LHCN-M2 (cell line): ENCODE measurements at places on chromosomes 11 and 22.

- DNase-seq: no peak
Measured at GRCh38 chr22:19271273-19271855, 20.2 kb downstream of the CLTCL1 start.

DNA sequence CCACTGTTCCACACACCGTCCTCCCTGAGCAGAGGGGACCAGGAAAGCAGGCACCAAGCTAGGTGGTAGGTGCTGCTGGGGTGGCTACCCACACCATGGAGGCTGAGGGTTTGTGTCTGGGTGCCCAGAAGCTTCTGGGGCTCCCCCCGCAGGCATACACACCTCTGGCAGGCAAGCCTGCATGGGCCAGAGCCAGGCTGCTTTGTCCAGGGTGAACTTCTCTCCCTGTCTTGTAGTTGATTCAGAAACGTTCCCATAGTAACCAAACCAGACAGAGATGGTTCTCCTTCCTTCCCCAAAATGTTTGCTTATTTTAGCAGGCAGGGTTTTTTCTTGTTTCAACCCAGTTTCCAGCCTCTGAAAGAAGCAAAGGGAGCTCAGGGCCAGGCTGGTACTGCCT, 40.9 kb upstream of the SUSD2 start:
- peak; percentile 7 for DNase-seq

- no peak for DNase-seq
Measured at GRCh38 chr11:70542406-70542805, 144.1 kb downstream of the CTTN start.

DNA sequence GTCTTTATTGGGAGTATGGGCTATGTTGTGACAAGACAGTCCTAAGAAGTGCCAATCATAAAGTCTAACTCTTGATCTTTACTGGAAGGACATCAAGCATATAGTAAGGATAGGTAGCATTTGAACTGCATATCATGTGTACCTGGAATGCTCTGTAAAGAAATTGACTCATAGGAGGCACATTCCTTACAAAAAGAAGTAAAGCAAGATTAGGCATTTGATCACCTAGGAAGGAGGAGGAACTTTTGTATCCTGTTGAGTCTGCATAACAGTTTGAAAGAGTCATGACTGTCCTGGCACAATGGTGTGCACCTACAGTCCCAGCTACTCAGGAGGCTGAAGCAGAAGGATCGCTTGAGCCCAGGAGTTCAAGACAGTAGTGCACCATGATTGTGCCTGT, 42.2 kb upstream of the DNAJB7 start:
- no peak for DNase-seq

- no peak for DNase-seq
Measured at GRCh38 chr11:72754149-72754543, 1.9 kb upstream of the ARAP1 start.

- no peak for DNase-seq
Measured at GRCh38 chr11:115716601-115717529, 212.7 kb upstream of the CADM1 start.

- peak; percentile 79 for DNase-seq
Measured at GRCh38 chr22:40534379-40535188, 101.9 kb downstream of the MRTFA start.

GRCh38 chr22:48182846-48183805, 1420.7 kb downstream of the TBC1D22A start:
- no peak for DNase-seq

- DNase-seq: peak; percentile 67
Measured at GRCh38 chr22:36191106-36191836, 10.3 kb downstream of the APOL4 start.

DNA sequence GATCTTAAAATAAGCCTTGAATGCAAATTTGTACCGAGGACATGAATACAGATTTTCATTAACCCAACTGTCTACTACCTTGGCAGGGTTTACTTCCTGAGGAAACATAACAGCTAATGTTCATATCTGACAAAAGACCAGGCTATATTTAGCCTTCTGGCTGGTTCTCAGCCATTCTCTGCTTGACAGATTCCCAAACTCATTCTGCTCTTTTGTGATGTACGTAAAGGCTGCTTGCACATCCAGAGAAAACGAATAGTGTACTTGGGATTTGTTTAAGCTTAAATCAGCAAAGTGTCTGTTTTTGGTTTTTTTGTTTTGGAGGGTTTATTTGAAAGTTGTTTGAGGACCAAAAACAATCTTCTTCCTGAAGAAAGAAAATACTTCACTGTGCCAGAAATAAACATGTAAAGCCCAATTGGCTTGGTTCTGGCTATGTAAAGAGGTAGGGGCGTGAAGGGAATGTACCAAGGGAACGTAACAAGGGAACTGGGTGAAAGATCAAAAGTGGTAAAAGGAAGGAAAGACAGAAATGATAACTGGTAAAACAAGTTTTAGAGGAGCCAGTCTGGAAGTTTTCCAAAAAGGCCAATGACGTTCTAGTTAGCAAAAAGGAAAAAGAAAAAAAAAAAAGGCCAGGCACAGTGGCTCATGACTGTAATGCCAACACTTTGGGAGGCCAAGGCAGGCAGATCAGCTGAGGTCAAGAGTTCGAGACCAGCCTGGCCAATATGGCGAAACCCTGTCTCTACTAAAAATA, 21.4 kb upstream of the CRTAM start:
- DNase-seq: no peak

GRCh38 chr11:111193924-111194490, 51.5 kb upstream of the POU2AF2 start:
- peak; percentile 69 for DNase-seq

GRCh38 chr11:81332276-81332675, 1401.4 kb downstream of the FAM181B start:
- no peak for DNase-seq

- DNase-seq: peak; percentile 61
Measured at GRCh38 chr11:120511116-120511819, at the start of gene GRIK4. Gene GRIK4 (plus strand): TSS chr11:120511748. CDS start chr11:120660319, 148,571 bp downstream.

DNA sequence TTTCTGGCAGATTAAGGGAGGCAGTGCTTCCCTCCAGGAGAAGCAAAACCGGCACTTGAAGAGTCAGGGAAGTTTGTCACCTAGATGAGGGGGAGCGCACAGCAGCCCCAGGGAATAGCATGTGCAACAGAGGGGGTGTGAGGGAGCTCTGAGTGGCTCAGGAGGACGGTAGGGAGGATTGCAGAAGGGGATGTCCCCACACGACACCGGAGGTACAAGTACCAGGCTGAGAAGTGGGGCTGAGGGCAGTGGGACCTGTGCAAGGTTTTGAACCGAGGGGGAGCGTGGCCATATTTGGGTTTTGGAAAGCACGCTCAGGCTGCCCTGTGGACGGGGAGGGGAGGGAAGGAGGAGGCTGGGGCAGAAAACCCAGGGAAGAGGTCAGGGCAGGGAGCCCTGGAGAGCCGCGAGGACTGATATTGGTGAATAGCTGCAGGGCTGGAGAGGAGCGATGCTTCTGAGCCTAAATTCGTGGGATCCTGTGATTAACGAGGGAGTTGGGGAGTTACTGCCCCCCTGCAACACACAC, 17.9 kb upstream of the TMPRSS6 start:
- DNase-seq: no peak

DNA sequence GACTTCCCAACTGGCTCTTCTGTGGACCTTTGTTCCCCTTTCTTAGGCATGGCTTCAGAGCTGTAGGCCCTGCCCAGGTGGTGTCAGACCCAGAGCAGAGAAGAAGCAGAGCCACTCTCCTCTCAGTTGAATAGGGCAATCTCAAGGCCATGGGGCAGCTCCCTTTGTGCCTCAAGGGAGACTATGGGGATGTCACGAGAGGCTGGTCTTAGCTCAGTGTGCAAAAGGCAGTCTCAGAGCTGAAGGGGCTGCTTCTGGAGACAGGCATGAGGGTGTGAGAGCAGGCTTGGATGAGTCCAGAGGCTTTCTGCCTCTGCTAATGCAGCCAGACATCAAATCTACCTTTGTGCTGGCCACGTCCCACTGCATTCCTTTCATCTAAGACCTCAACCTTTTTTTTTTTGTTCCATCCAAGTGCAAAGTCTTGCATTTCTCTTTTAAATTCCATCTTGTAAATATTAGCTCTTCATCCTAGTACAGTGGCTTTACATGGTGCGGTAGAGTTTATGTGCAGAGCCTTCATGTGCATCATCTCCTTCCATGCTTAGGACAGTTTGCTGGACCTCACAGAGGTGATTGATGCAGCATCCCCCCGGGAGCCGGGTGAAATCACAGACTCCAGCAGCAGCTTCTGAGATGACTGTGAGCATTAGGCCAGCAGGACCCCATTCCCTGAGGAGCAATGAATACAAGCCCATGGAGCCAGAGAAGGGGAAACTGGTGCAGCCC, 34.2 kb upstream of the FCHSD2 start:
- no peak for DNase-seq

DNA sequence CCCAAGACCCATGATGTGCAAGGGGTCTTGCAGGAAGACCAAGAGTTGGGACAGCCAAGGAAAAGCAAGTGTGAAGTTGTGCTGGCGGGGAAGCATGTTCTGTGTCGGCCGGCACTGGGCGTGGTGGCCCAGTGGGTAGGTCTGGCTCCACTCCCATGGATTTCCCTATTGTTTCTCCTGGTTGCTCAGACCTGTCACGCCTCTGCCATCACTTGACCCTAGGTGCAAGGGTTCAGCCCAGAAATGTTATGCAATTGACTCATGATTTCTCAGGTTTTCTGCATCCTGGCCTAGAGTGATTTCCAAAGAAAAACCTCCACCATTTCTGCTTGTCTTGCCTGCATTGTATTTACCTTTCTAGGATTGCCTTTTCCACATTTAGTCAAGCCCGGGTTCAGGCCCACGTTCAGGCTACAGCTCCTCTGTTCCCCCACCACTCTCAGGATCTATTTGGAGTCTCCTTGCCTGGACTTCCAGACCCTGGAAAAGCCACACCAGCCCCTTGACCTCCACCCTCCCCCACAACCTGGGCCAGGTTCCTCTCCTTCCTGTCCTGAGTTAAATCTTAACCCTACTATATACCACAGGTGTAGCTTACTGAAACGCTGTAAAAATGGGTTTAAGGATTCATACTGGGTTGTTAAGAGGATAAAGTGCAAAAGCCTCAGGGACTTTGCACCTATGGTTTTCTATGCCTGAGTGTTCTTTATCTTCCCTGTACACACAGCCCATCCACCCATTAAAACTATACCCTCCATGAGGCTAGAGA, 17.5 kb upstream of the FOLR1 start:
- no peak for DNase-seq

GRCh38 chr22:28798810-28799605, 1.4 kb downstream of the XBP1 start:
- DNase-seq: peak; percentile 81

GRCh38 chr11:110962921-110963320, 250.7 kb upstream of the ARHGAP20 start:
- no peak for DNase-seq

DNA sequence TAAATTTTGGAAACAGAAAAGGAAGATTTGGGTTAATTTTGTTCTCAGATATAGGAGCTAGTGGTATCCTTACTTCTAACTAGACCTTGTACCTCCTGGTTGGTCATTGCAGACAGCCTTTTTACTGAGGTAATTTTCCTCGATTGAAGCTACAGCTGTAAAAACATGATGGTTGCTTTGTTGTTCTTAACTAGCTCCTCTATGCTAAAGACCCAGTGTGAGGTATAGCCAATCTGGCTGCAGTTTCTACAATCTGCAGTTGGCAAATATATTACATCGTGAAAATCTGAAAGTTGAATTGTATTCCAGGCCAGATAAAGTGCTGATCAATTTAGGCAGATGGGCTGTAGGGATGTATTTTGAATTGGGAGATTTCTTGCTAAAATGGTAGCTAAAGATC, 116.5 kb downstream of the AASDHPPT start:
- no peak for DNase-seq

DNA sequence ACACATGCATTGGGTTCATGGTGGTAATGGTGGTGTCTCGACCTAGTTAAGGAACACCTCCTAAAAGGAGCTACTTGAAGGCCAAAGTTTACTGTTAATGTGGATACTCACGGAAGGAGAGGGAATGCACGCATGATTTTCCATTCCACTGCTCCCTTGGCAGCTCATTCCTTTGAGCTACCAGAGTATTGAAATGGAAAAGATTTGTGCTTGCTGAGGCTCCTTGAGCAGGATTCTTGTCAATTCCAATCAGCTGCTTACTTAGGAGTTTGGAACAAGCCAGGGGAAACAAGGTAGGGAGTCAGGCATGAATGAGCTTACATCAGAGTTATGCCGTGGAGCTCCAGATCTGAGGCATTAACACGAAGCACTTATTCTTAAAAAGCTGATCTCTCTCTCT, 108.8 kb downstream of the GRIA4 start:
- DNase-seq: no peak

DNA sequence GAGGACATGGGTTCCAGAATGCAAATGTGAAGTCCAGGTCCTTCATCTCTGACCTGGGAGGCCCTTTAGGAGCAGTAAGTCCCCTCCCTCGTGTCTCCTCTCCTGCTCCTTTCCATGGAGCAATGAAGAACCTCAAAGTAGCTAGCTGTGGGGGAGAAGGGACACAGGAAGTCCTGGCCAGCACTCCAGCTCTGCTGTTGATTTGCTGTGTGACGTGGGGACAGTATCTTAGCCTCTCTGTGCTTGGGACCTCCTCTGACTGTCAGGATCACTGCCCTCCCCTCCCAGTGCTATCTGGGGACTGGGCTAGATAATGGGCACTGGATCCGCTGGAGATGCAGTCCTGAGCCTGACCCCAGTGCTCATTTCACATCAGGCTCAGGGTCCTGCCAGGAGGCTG, 1.1 kb upstream of the APOBEC3H start:
- no peak for DNase-seq

GRCh38 chr11:118046051-118046963, 30.6 kb upstream of the TMPRSS4 start:
- no peak for DNase-seq

DNA sequence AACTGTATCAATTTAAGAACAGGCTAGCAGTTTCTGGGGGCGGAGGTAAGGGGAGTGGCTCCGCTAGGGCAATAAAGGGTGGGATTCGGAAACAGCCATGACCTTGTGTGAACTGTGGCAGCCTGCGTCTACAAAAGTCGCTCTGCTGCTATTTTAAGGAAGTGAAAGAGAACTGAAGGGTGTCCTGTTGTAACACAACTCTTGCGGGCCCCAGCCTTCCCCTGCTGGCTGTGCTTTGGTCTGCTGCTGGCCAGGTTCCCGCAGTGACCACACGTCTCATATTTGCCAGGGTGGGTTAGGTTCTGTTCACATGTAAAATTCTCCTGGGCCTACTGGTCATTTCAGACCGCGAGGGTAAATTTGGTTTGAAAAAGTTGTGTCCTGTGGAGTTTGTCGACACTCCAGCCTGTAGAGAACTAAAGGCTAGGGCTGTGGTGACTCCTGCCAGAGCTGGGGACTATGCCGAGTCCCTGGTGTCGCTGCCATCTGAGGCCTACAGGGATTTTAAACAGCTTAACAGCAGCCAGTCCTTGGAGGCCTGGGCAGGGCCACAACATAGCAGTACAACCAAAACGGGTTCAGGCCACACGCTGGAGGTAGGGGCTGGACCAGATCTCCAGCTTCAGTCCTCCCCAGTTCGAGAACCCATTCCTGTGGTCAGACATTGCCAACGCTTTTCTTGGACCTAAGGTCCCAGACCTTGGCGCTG, 1.1 kb upstream of the PPFIBP2 start:
- DNase-seq: peak; percentile 7

DNA sequence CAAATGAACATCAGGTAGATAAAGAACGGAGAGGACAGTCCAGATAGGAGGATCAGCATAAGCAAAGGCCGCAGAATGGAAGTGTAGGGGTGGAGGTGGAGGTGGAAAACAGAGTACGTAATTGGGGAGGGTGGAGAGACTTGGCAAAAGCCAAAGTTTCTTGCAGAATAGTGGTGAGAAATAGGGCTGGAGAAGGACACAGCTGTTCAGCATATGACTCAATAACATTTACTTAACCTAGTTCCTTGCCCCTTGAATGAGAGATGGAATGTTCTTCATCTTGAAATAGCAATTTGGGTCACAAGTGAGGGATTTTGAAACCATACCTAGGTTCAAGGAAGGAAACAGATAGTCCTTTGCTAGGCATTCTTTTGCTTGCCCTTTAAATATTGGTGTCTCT, 235.9 kb upstream of the ARHGAP20 start:
- peak; percentile 89 for DNase-seq
